ENCODE measurements at places on chromosomes 5 and 9. TPM values are rescaled to one million over a fixed set of nuclear protein-coding genes. Genes with fewer than 3 reads are reported as not detected.
A peak's percentile ranks its signal among the peaks of the same experiment; 100 is the strongest.

The ENTPD2 gene
- total RNA-seq: not detected

The LCN15 gene
- not detected for total RNA-seq

The PCDHB12 gene
- total RNA-seq: not detected

The BAAT gene
- total RNA-seq: not detected

The ZNF608 gene
- 61.6 TPM for total RNA-seq

- DNase-seq: no peak
Measured at GRCh38 chr9:108928386-108928785, 5.5 kb downstream of the ELP1 start.

GRCh38 chr9:22158927-22159346 is 149.8 kb upstream of the CDKN2B start:
- DNase-seq: no peak

- no peak for DNase-seq
Measured at GRCh38 chr5:108989761-108990392, 242.2 kb downstream of the FER start.

- no peak for DNase-seq
Measured at GRCh38 chr9:121283080-121283398, 15.1 kb downstream of the GSN start.

DNA sequence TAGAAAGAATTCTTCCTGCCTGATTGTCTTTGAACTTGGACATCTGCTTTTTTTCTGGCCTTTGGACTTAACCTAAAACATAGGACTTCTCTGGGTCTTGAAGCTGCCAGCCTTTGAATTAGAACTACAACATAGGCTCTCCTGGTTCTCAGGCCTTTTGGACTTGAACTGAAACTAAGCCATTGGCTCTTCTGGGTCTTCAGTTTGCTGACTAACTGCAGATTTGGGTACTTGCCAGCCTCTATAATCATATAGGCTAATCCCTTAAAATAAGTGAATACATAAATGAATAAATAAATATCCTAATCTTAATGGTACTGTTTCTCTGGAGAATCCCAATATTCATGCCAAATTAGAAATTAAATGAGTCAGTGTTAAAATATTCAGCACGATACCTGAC is 473.4 kb upstream of the PAPPA start:
- no peak for DNase-seq

- peak; percentile 29 for DNase-seq
Measured at GRCh38 chr5:34007201-34007620, 639 bp downstream of the AMACR start.

DNA sequence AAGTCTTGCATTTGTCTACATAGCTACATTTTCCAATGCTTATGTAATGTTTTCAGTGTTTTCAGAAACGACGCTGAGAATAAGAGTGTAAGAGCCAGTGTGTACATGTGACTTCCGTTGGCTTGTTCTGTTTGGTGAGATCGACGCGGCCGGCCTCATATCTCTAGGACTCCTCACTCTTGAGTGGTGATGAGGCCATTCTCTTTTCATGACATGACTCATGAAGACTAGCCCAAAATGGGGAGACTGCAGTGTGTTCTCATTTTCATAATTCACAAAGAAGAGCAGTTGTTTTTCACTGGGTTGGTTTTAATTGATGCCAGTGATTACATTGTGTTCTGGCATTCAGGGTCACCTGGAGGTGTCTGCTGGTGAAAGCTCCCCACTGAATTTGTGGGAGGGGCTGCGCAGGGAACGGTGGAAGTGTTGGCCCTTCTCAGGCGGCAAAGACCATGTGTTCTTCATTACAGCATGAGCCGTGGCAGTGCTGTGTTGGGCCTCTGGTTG is 131.5 kb upstream of the OTULINL start:
- no peak for DNase-seq

- DNase-seq: no peak
Measured at GRCh38 chr9:86241216-86241615, 18.2 kb downstream of the C9orf153 start.

GRCh38 chr5:120528609-120529008 is 64.5 kb downstream of the PRR16 start:
- DNase-seq: no peak

DNA sequence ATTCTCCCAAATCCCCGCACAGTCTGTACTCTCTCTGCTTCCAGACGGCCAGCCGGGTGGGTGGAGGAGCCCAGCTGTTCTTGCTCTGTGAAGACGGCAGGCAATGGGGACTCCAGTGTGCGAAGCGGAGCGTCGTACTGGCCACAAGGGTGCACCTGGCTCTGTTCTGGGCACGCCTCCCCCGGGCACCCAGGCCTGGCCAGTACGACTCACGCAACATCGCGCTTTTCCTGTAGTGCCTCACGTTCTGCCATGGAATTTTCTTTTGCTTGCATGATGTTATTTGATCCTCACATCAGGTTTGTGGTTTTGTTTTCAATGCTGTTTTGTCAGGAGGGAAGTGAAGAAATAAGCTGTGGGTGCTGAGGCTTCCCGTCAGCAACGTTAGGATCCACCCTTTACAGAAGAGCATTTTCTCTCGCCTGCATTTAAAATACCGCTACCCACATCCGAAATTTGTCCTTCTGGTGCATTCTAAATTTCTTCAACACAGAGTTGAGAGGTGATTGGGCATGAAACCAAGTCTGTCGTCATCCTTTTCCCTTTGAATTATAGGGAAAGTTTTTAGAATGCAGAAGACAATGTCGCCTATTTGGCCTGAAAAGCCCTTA is 311.7 kb downstream of the TRIM36 start:
- DNase-seq: peak; percentile 46

DNA sequence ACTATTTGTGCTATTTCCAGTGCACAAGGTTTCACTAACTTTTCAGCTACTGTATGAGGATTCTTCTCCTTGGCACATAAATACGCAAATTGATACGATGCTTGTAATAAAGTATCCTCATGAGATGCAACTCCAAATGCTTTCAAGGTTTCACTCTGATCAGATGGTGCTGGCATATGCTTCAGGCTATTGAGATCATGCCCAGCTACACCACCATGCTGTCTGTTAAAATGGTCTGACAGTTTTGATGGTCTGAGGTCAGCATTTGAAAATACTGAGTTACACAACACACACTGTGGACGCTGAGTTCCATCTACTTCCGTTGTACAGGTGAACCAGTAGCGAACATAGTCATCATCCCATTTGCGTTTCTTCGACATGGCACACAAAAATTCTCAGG is 4.7 kb downstream of the FAM200C start:
- DNase-seq: no peak

DNA sequence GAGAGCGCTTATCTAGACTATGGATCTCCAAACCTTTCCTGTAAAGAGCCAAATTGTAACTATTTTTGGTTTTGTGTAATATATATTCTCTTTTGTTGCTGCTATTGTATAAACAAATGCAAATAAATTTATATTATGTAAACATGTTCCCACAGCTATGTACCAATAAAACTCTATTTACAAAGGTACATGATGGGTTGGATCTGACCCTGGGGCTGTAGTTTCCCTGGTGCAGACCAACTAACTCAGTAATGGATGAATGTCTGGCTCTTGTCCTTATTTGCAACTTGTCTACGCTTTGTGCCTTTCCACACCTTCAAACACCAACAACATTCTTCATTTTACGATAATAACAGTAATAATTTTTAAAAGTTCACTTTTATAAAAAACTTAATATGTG is 27.5 kb upstream of the SPINK14 start:
- no peak for DNase-seq

DNA sequence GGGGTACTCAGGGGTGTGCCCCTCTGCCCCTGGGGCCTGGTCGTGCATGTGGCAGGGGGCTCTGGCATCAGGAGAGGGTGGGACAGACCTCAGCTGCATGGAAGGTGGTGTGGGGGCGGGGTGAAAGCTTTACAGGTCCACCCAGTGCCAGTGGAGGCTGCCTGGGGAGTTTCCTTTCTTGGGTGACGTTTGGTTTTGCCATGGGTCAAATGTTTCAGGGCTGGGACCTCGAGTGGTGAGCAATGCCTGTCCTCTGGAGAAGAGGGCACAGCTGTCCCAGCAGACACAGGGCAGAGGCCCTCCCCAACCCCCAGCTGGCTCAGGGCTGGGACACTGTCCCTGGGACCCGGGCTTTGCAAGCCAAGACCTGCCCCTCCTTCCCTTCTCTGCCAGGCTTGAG is 3.6 kb downstream of the RXRA start:
- DNase-seq: peak; percentile 51

GRCh38 chr5:146291421-146292074 is 47.1 kb upstream of the POU4F3 start:
- peak; percentile 33 for DNase-seq

- no peak for DNase-seq
Measured at GRCh38 chr9:130144703-130145102, 27.5 kb upstream of the NCS1 start.

- no peak for DNase-seq
Measured at GRCh38 chr5:78781611-78782286, 133.2 kb upstream of the LHFPL2 start.

- no peak for DNase-seq
Measured at GRCh38 chr5:71483355-71483754, 27.9 kb downstream of the BDP1 start.

DNA sequence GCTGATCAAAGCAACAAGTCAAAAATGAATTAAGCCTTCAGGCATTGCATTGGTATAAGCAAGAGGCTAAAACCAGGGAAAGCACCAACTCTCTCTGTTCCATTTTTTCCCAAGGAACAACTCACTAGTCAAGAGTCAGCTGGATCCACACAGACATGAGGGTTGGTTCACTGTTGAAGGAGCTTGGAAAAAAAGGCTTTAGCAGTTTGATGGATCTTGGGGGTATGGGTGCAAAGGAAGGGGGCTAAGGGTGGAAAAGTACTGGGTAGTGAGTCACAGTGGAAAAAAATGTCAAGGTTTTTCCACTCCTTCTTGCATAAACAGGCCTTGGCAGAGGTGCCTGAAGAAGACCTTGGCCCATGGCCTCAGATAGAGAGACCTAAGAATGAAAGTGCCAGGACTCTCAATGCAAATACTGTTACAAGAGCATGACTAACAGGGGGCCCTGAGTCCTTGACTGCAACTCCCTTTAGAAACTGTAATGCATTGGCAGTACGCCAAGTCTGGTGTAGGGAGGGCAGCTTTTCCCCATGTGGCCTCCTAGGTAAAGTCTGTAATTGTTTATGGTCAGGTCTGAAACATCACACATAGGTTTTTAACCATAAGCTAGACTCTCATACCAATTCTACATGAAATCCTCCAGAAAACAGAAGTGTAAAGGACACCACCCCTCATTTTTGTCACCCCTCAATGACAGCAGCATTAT is 23.7 kb downstream of the ACTL7A start:
- no peak for DNase-seq

- no peak for DNase-seq
Measured at GRCh38 chr9:136707011-136707410, 5.4 kb upstream of the DIPK1B start.

- DNase-seq: no peak
Measured at GRCh38 chr9:124218438-124218982, 39.2 kb upstream of the NEK6 start.

- DNase-seq: no peak
Measured at GRCh38 chr5:74503-75109, 17.4 kb upstream of the PLEKHG4B start.

GRCh38 chr9:134917431-134918373 is at the start of gene FCN1:
Gene FCN1, minus strand, starts transcription at chr9:134917912. Its CDS starts 41 bp downstream, at chr9:134917871.
- DNase-seq: no peak

DNA sequence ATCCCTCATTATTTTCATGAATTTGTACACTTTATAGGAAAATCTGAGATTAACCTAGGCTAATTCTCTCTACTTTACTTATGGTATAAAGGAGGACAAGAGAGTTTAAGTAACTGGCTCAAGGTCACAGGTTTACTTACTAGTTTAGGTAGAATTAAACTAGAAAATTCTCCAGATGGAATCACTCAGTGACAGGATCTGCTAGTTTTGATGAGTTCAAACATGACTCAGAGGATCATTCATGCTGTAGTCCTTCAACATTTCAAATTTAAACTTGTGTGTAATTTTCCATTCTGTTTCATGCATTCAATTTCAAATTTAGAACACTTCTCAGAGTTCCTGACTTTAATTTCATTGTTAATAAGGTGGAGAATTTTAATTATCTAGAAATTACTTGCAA is 485.7 kb upstream of the TUSC1 start:
- no peak for DNase-seq

DNA sequence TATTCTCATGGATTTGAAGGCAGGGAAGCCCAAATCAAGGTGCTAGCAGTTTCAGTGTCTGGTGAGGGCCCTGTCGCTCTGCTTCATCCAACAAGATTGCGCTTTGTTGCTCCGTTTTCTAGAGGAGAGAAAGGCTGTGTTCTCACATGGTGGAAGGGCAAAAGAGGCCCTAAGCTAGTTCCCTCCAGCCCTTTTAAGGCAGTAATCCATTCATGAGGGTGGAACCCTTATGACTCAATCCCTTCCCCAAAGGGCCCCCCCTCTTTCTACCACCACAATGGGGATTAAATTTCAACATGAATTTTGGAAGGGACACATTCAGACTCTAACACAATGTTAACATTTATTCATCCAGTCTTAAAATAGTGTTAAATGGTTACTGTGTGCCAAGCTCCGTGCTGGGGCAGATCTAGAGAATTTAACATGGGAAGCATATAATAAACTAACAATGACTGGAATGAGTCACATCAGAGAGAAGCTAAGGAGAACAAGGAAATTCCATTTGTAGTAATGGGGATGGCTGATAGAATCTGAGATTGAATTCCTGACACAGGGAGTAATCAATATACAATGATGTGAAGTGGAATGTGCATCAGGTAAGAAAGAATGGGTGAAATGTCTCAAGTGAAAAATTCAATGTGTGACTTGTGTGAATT is 382.8 kb upstream of the ZNF608 start:
- no peak for DNase-seq

DNA sequence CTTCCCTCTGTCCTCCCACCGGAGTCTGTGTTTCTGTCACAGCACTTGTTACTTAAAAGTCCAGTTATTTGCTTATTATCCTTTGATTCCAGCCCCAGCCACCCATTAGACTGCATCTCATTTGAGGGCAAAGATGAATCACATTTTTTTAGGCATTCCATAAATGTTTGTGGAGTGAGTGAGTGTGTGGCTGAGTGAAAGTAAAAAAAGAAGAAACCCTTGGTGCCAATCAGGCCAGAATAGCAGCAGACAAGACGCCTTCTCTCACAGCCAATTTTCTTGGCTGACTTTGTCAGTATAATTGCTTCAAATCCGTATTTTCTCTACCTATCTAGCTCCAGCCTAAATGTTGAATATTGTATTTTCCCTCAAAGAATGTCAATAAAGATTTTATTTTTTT is 613.0 kb upstream of the WWC1 start:
- no peak for DNase-seq

Data from H7 (cell line).